ENCODE measurements at places on chromosomes 3 and 15.

DNA sequence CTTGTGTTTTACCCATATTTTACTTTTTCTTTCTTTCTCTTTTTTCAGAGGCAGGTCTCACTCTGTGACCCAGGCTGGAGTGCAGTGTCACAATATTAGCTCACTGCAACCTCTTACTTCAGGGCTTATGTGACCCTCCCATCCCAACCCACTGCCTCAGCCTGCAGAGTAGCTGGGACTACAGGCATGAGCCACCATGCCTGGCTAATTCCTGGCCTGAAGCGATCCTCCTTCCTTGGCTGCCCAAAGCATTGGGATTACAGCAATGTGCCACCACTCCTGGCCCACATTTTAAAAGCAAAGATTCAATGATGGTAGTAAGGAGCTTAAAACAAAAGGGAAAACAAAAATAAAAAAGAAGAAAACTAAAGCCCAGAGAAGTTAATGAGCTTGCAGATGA is 11.1 kb upstream of the CDV3 start:
- H3K36me3 ChIP-seq: no peaks in the 10 kb centered on the region
- no peak overlapping the region for H3K4me3 ChIP-seq
- H3K27me3 ChIP-seq: no peaks in the 10 kb centered on the region
- no peak for DNase-seq
- H3K27ac ChIP-seq: no peak overlapping the region

DNA sequence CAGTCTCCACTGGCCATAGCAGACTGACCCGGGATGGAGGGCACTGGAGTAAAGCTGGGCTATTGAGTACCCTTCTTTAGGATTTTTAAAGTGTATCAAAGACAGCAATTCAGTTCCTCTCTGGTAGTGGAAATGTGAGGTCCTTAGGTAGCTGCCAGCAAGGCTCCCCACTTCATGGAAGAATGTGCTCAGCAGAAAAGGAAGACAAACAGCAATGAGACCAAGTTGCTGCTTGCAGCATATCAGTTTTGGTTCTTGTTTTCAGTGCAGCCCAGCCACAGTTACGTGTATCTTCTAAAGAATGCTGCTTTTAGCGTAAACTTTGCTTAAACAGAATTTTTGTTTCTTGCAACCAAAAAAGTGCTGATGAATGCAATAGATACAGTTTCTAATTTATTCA is 374.0 kb upstream of the CBLB start:
- DNase-seq: no peak
- no peaks in the 10 kb centered on the region for H3K27me3 ChIP-seq
- no peak overlapping the region for H3K27ac ChIP-seq

- H3K4me1 ChIP-seq: peaks cover 21% of the 10 kb centered on the region
- H3K27ac ChIP-seq: no peak overlapping the region
- H3K36me3 ChIP-seq: no peaks in the 10 kb centered on the region
- no peak overlapping the region for H3K4me3 ChIP-seq
- no peaks in the 10 kb centered on the region for H3K27me3 ChIP-seq
These were observed 54.7 kb downstream of the TP63 start for GRCh38 chr3:189685860-189686259.

DNA sequence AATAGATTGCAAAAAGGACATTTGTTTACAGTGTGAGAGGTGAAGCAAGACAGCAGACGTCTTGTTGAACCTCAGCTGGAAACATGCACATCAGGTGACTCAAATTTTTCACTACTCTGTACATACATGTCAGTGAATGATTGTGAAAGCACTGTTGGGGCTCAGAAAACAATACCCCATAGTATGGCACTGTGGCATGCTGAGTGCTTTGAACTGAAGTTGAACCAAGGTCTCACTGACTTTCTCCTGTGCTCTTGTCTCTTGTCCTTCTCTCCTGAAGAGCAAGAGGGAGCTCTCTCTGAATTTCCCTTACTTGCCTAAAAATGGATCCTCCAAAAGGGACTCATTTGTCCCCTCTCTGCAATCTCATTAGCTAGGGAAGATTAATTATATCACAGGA is 24.5 kb upstream of the NEDD4 start:
- H3K4me3 ChIP-seq: no peak overlapping the region
- no peak overlapping the region for H3K27ac ChIP-seq
- no peaks in the 10 kb centered on the region for H3K36me3 ChIP-seq
- DNase-seq: no peak
- H3K4me1 ChIP-seq: no peaks in the 10 kb centered on the region

GRCh38 chr3:9230596-9230995 is 18.9 kb downstream of the SRGAP3 start:
- DNase-seq: no peak
- H3K4me1 ChIP-seq: no peaks in the 10 kb centered on the region
- H3K36me3 ChIP-seq: no peaks in the 10 kb centered on the region
- no peak overlapping the region for H3K27ac ChIP-seq
- no peak overlapping the region for H3K4me3 ChIP-seq

GRCh38 chr3:36403661-36404060 is 23.4 kb downstream of the STAC start:
- no peak overlapping the region for H3K27ac ChIP-seq
- H3K36me3 ChIP-seq: no peaks in the 10 kb centered on the region
- no peak for DNase-seq
- H3K27me3 ChIP-seq: no peaks in the 10 kb centered on the region
- no peaks in the 10 kb centered on the region for H3K4me1 ChIP-seq

GRCh38 chr3:52140769-52141168 is 13.5 kb downstream of the POC1A start:
- no peaks in the 10 kb centered on the region for H3K4me1 ChIP-seq
- no peak overlapping the region for H3K4me3 ChIP-seq
- H3K27me3 ChIP-seq: no peaks in the 10 kb centered on the region
- no peak overlapping the region for H3K27ac ChIP-seq
- no peak for DNase-seq
- H3K36me3 ChIP-seq: no peaks in the 10 kb centered on the region

GRCh38 chr3:195549931-195550519 is 6.9 kb upstream of the PPP1R2 start:
- H3K27ac ChIP-seq: peak overlapping the region; percentile 92
- no peaks in the 10 kb centered on the region for H3K27me3 ChIP-seq
- no peaks in the 10 kb centered on the region for H3K36me3 ChIP-seq
- H3K4me1 ChIP-seq: peaks cover 60% of the 10 kb centered on the region

- no peaks in the 10 kb centered on the region for H3K36me3 ChIP-seq
- no peaks in the 10 kb centered on the region for H3K27me3 ChIP-seq
- H3K4me3 ChIP-seq: no peak overlapping the region
- no peak for DNase-seq
- H3K4me1 ChIP-seq: no peaks in the 10 kb centered on the region
These were observed 23.8 kb downstream of the VPS39 start for GRCh38 chr15:42184296-42184695.

GRCh38 chr3:184737063-184737462 is 25.2 kb upstream of the MAGEF1 start:
- no peak for DNase-seq
- H3K27me3 ChIP-seq: no peaks in the 10 kb centered on the region
- no peak overlapping the region for H3K27ac ChIP-seq
- peaks cover 11% of the 10 kb centered on the region for H3K4me1 ChIP-seq

DNA sequence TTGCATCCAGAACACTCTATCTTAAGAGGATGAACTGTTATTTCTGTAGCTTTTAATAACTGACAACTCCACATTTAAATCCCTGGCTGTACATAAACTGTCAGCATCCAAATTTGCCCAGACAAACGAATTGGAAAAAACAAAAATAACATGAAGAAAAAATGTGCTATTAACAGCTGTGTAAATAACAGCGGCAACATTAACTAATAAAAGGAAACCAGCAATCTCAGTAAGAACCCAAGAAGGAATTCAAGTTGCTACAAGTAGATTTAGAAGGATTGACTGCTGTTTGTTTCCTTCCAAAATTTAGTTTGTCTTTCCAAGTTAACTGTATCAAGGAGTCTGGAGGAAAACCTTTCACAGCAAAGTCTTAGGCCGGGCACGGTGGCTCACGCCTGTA is 550.6 kb upstream of the MDFIC2 start:
- no peak overlapping the region for H3K27ac ChIP-seq
- H3K27me3 ChIP-seq: no peaks in the 10 kb centered on the region
- H3K4me1 ChIP-seq: no peaks in the 10 kb centered on the region
- no peaks in the 10 kb centered on the region for H3K36me3 ChIP-seq
- no peak overlapping the region for H3K4me3 ChIP-seq

All from Caco-2 (cell line).